ENCODE measurements at places on chromosomes 12 and 14.
A peak's percentile ranks its signal among the peaks of the same experiment; 100 is the strongest.

DNA sequence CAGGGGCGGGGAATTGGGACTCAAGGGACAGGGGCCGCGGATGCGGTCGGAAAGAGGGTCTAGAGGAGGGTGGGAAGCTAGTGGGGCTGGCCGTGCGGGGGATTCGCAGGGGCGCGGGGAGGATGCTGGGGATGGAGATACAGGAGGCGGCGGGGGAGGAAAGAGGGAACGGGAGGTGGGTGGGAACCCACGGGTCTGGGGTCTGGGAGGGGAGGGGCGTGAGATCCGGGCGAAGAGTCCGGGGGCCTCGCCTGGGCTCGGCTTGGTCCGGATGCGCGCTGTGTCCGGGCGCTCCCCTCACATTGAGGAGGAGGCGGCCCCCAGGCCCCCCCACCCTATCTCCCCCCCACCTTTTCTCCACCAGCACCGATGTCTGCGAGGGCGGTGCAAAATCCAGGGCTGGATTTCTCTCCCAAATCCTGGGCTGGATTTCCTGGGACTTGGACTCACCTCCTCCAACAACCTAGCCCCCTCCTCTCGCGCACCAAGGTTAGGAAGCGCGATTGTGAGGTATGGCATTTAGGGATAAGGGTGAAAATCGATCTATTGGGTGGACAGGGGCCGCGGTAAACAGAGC is at the start of gene AGAP2:
Gene AGAP2 (minus strand): TSS at position 82 of the 577 bp plus-strand sequence. CDS start 496 bp downstream, outside the sequence.
- DNase-seq: no peak

- peak; percentile 0 for DNase-seq
These were observed 75.2 kb downstream of the FIGNL2 start for GRCh38 chr12:51773145-51773869.

DNA sequence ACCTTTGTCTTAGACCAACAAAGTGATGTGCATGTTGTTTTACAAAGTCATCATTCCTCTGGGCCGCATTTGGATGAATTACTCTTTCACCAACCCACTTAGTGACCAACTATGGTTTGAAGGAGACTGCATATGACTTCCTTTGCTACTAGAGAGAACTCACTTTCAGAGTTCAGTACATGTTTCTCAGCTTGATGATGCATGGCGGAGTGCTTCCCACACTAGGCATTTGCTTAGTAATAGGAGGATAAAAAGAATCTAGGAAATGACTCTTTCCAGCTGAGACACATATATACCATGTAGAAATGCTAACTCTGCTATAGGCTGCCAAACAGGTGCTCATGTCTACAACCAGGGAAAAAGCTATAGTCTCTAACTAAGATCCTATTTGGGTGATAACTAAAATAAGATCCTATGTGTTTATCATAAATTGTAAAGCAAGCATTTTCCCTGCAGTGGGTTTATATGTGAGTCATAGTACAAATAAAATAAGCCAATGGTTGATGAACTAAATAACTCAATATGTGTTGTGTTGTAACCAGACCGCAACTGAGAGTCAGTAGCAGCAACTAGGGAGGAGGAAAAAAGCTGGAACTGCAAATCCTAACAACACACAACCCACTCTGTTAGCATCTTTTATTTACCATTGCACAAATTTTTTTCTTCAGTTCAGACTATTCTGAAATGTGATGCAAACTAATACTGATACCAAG is 87.2 kb downstream of the TSPAN8 start:
- no peak for DNase-seq

DNA sequence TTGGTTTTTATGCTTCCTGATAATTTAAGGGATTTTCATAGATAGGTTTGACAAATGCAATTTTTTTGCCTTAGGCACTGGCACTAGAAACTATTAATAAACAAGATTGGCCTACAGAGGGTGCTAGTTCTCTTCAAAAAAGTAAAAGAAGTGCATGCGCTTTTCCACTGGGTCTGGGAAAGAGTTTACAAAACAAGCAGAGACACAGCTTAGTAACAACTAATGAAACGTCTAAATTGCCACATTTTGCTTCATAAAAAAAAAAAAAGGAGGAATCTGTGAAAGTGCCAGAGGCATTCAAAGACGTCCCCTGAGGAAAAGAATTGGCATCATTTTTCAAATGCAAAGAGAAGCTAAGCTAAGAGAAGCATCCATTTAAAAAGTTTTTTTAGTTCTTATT is 58.3 kb upstream of the EEA1 start:
- DNase-seq: peak; percentile 19

- DNase-seq: no peak
These were observed 23.2 kb downstream of the CFL2 start for GRCh38 chr14:34691206-34691605.

DNA sequence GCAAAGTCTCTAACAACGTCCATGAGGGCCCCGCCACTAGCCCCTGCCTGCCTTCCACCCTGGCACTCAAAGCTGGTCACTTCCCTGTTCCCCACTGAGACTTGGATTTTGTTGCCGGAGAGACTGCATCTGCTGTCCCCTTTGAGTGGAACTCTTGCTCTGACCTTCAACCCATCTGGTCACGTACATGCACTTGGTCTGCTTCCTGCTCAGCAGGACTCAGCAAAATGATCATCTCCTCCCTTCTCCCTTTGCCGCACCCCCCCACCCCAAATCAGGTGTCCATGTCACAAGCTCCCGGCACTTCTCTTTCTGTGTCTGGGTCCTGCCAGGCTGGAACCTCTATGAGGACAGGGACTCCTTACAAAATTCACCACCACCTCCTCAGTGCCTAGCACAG is 180.9 kb downstream of the CHST11 start:
- DNase-seq: no peak

DNA sequence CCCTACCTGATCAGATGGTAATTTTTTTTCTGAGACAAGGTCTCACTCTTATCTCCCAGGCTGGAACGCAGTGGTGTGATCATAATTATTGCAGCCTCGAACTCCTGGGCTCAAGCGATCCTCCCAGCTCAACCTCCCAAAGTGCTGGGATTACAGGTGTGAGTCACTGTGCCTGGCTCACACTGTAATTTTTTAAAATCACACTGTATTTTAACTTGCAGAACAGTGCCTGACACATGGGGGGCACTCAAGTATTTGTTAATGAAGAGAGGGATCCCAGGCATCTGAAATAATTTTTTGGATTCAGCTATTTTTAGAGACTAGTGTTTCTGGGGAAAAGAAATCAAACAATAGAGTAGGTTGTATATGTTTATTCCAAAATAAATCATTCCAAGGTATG is 21.7 kb downstream of the LIMA1 start:
- no peak for DNase-seq

DNA sequence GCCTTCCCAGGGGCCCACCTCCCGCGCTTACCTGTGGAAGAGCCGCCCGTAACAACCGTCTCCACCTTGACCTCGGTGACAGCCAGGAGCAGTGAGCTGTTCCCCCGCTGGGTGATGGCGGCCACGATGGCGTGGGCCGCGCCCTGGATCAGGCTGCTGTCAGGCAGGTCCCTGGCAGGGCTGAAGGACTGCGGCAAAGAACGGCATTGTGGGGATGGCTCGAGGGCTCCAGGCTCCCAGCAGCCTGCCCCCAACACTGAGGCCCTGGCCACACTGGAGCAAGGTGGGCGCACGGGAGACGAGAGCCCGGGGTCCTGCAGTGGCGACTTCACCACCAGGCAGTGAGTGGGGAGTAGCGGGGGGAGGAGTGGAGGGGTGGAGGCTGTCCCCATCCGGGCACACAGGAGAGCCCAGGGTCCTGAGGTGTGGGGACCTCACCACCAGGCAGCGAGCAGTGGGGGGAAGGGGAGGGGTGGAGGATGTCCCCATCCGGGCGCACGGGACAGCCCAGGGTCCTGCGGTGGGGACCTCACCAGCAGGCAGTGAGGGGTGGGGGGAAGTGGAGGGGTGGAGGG is 25.0 kb downstream of the JAG2 start:
- DNase-seq: no peak

- no peak for DNase-seq
These were observed 47.7 kb downstream of the CIT start for GRCh38 chr12:119829439-119829838.

- peak; percentile 15 for DNase-seq
These were observed 16.4 kb downstream of the HDAC7 start for GRCh38 chr12:47803191-47803875.

DNA sequence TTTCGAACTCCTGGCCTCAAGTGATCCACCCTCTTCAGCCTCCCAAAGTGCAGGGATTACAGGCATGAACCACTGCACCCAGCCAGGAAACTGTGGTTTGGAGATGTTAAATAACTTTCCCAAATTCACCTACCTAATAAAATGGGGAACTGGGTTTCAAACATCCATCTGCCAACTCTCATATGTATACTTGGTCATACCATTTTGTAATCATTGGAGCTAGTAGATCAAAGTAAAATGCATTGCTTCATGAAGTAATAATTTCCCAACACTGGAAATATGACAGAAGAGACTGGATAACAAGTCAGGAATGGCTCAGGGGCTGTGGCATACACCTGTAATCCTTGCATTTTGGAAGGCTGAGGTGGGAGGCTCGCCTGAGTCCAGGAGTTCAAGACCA is 5.3 kb upstream of the HECTD1 start:
- no peak for DNase-seq

GRCh38 chr14:100122481-100123223 is 36.8 kb downstream of the DEGS2 start:
- no peak for DNase-seq

DNA sequence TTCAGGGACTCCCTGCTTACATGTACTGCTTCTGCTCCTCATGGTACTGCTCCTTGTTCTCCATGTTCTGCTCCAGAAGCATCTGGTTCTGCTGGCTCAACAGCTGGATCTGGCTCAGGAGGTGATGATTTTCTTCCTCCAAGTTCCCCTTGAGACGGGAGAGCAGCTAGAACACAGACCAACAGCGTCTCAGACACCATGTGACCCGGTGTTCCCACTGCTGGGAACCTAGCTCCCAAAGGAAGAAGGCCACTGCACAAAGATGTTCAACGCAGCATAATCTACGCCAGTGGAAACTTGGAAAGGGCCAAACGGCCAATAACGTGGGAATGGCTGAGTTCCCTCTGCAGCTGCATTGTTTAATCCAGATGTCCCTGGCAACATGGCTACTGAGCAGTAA is 49.6 kb upstream of the GPR68 start:
- no peak for DNase-seq

DNA sequence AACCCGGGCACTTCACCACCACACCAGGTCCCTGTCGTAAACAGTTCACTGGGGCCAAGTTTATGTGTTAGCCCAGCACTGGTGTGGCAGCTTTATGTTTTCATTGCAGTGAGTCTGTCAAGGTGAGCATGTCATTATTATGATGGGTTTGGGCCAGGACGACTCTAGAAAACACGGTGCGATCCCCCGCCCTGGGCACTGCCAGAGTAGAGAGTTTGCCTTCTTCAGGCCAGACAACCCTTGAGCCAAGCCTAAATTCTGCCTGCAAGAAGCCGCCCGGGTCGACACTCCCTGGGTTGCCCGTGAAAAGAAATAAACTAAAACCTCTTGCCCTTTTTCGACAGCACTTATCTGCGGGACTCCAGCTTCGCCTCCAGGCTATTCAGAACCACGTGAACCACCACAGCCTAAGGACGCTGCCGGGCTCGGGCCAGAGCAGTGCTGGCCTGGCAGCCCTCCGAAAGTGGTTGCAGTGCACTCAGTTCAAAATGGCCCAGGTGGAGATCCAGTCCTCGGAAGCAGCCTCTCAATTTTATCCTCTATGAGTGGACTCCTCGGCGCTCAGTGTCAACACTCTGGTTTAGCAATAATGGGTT is 81.8 kb downstream of the PRIMA1 start:
- no peak for DNase-seq

- no peak for DNase-seq
These were observed 40.2 kb downstream of the HSP90AA1 start for GRCh38 chr14:102046337-102047278.

DNA sequence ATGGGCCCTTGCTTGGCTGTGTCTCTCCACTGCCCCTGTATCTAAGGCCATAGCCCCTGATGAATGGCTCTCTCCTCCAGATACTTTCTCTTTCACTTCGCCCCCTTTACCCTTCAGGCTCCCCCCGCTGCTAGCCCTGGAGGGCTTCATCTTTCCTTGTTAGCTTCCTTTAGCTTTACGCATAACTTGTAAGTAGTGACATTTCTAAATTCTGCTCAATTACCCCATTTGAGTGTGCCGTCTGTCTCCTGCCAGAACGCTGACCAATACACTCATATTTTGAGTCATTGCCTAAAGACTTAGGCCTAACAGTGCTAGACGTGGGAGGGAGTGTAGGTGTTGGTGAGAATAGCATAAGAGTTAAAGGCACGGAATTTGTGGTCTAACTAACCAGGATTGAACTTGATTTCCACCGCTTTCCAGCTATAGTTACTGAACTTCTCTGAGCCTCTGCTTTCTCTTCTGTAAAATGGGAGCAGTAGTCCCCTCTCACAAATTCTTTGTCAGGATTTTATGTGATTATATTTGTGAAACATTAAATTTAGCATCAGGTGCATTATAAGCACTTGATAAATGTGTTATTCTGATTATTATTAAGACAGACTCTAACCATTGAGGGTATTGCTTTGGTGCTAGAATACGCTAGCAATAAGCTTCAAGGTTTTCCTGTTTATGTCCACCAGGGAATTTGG is 129.3 kb downstream of the ZFP36L1 start:
- DNase-seq: no peak

DNA sequence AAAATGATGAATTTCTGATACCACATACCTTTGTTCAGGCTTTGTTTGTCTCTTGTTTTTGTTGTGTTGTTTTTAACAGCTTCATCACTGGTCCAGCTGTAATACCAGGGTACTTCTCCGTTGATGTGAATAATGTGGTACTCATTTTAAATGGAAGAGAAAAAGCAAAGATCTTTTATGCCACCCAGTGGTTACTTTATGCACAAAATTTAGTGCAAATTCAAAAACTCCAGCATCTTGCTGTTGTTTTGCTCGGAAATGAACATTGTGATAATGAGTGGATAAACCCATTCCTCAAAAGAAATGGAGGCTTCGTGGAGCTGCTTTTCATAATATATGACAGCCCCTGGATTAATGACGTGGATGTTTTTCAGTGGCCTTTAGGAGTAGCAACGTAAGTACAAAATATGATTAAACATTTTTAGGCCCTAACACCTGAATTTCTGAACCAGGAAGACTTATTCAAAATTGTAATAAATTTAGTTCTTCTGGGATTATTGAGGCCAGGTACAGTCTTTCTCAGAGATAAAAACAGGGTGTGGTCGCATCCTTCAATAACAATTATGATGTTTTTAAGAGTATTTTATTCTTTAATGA is 22.4 kb downstream of the RXYLT1 start:
- DNase-seq: no peak

DNA sequence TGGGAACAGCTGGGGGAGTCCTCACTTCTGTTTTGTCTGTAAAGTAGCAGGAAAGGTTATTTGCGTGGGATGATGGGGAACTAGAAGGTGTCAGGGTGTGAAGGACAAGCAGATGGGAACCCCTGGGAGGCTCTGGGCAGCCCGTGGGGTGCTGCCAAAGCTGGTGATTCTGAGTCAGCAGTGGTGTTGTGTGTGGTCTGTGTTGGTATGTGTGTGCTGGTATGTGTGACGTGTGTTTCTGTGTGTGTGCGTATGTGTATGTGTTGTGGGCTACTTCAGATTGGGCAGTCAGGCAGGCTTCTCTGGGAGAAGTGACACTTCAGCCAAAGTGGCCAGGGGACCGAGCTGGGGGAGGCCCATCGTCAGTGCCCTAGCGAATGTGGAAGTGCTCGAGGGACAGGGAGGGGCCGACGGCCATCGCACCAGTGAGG is 15.3 kb upstream of the BDKRB2 start:
- DNase-seq: no peak

All from GDM1 (cell line).